ENCODE measurements at places on chromosomes 3 and 15. TPM values are rescaled to one million over a fixed set of nuclear protein-coding genes. Genes with fewer than 3 reads are reported as not detected.

Gene AGBL1
- not detected for total RNA-seq

Gene NPAP1
- not detected for total RNA-seq

Gene COLQ
- 0.44 TPM for total RNA-seq

Gene PLSCR1
- 55.0 TPM for total RNA-seq

Gene SAXO2
- total RNA-seq, result 2.4 TPM

Gene STARD5
- 2.2 TPM for total RNA-seq

Gene OXTR
- total RNA-seq, result 11.7 TPM

Gene KLHL24
- 6.9 TPM for total RNA-seq

Data from A549 treated with DMSO at 1 μM for 4 hours (cell line).